ENCODE measurements at places on chromosomes 7 and 10.

DNA sequence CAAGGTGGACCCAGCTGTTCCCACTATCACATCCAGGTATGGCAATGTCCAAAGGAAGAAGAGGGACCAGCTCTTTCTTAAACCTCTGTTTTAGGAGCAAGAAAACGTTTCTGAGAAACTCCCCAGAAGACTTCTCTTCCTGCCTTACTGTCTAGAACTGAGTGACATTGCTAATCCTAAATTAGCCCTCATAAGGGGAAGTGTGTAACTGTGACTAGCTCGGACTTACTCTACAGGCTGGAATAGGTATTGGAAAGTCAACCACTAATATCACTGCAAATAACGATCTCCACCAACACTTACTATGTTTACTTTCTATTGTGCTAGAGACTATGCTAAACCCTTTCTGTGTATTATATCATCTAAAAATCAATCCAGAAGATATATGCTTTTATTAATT, 49.9 kb upstream of the RELN start:
- no peak for DNase-seq

DNA sequence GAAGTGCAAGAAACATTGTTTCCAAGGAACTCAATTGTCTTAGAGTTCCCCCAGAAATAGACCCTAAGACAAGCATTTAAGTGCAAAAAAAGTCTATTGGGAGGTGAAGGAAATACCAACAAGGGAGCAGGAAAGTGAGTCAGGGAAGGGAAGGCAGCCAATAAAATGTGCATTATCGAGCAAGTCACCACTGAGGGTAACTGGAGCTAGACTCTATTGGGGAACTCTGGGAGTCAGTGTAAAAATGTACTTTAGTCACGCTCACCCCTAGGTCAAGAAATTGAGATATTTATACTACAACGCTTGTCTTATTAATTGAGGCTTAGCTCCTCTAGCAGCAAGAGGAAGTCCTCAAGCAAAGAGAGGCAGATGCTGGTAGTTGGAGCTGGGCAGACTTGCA, 137.7 kb downstream of the RTKN2 start:
- DNase-seq: no peak

DNA sequence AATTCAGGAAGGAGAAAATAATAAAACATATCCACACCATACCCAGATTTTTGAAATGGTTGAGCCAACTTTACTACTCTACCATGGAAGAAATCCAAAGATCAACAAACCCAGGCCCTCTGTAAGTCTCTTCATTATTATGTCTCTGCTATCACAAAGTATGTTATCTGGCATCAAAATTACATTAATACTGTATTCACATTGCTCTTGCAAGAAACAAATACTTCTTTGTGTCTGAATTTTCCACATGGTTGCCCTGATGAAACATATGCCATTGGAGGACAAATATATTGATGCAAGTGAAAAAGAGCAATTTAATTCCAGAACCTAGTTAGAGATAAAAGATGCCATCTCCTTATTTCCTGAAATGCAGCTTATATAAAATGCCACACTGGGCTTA, 204.0 kb downstream of the FZD1 start:
- DNase-seq: no peak

GRCh38 chr7:92633211-92633906, 43.2 kb upstream of the FAM133B start:
- no peak for DNase-seq

DNA sequence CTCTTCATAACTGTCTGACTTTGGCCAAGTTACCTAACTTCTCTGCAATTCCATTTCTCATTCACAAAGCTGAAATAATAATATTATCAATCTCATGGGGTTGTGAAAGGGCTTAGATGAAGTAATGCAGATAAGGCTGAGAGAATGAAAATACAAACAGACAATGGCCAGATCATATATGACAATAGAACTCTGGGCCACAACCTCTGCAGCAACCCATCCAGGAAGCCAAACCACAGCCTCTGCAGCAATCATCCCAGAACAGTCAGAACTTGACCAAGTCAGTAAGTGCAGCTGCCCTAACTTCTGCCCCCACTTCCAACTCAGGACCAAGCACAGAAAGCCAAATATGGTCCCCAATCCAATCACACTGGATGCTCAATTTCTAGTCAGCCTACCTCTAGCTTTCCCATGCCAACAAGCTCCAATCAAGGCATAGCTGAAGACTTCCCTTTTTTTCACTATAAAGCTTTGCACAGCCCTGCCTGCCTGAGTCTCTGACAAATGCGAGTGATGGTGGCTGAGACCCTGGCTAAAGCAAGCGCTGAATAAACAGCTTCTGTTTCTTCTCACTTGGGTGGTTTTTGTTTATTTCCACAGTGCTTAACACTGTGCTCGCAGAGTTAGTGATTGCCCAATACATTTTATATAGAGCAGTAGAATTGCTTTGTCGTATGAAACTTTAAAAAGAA, 34.8 kb upstream of the TNPO3 start:
- DNase-seq: no peak

- DNase-seq: no peak
These were observed 23.5 kb downstream of the UPP1 start for GRCh38 chr7:48112401-48113165.

DNA sequence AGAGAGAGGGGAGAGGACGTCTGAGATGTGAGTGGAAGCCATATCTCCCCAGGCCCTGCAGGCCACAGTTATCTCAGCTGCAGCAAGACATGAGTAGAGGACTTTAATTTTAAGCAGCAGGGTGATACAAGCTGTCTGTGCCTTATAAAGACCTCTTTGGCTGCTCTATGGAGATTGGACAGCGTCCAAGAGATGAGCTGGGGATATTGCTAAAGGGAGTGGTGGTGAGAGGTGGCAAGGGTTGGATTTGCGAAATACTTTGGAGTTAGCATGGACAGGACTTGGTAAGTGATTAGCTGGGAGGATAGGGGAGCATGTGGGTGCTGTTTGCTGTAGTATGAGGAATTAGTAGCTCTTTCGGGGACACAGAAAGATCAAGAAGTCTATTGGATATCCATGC, 191.8 kb downstream of the CACNB2 start:
- no peak for DNase-seq

- DNase-seq: no peak
These were observed 7.2 kb downstream of the NET1 start for GRCh38 chr10:5419466-5420094.

DNA sequence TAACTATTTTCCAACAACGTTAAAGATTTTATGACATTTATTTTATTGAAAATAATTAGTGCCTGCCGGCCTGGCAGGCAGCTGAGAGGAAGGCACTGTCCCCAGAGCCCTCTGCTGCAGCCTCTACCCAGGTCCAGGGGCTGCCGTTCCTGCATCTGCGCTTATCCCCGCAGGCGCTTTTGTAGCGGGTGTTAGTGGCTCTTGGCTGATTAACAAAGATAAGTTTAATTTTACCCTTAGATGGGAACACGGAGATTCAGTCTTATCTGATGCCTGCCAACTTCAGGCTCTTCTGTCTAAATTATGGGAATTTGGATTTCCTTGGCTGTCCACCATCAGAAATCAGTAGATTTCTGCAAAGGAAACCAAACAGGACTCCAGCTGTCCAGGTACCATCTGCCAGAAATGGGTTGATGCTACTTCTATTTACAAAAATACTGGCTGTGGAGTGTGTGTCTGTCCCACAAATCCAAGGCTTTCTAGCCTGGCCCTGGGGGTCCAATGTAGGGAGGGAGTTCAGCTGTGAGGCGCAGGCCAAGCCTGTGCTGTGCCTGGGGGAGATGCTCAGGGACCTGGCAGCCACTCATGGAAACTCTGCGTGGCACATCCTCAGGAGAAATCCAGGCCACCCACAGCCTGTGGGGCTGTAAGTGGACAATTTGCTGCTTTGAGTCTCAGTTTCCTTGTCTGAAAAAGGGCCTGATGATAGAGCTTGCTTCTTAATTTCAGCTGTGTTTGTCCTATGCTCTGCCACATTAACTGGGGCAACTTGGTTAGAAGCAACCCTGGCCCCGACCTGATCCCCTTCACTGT, 62.0 kb upstream of the IGFBP3 start:
- DNase-seq: no peak

DNA sequence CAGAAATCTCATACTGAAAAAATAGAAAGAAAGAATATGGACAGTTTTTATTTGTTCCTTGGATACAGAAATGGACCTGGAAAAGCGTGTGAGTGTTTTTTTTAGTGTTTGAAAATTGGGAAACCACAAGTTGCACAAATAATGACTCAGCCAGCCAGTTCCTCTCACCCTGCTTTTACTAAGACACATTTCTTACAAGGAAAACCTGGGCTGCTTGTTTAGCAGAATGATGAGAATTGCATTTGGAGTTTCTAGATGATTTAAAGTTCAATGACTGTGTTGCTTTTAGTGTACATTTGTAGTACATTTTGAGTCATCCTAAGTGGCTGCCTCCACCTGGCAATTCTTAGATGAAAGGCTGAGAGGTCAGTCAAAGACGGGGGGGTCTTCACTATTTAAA, 218.7 kb downstream of the ABCA13 start:
- DNase-seq: no peak

GRCh38 chr7:93933156-93933555, 11.6 kb downstream of the GNG11 start:
- DNase-seq: no peak

GRCh38 chr10:44180321-44181168, 204.4 kb downstream of the CXCL12 start:
- DNase-seq: no peak

DNA sequence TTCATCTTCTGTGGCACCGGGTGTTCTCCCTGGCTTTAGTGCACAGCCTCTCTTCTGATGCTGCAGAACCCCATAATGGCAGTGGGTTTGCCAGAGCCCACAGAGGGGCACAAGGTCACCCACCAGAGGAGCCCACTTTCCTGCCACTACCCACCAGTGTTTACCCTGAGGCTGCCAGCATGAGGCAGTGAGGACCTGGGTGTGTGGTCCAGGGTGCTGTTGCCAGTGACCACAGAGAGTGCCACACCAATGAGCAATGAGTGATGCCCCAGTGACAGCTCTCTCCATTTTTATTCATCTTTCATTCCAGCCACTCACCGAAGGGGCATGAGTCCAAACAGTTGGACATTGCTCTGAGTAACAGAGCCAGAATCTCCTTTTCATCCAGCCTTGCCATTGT, 34.8 kb downstream of the MTURN start:
- DNase-seq: no peak

DNA sequence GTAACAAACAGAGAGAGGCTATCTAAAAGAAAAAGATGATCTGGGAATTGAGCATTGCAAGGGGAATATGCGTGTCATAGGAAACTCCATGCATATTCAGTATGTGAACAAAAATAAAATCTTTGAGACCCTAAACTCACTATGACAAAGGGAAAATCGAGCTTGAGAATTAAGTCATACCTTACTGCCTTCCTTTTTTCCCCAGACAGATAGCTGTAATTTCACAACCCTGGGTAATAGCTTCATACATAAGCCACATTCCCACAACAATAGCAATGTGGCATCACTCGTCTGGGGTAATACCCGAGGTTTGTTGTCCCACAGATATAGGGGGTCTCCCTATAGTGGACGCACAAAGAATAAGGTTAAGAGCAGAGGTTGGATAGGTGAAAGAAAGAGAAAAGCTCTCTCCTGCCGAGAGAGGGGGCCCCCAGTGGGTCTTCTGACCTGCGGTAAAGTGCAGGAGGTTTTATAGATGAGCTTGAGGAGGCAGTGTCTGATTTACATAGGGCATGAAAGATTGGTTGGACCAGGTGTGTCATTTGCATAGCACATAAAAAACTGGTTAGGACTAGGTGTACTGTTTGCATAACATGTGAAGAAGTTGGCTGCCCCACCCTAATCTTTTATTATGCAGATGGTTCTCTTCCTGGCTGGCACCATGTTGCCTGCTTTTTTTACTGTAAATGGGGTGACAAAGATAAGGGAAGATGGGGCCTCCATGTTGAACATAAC, 11.6 kb downstream of the CYP3A43 start:
- no peak for DNase-seq

GRCh38 chr7:128872394-128872824, 9.8 kb downstream of the ATP6V1F start:
- no peak for DNase-seq

GRCh38 chr7:137507096-137507495, 163.6 kb upstream of the PTN start:
- no peak for DNase-seq

DNA sequence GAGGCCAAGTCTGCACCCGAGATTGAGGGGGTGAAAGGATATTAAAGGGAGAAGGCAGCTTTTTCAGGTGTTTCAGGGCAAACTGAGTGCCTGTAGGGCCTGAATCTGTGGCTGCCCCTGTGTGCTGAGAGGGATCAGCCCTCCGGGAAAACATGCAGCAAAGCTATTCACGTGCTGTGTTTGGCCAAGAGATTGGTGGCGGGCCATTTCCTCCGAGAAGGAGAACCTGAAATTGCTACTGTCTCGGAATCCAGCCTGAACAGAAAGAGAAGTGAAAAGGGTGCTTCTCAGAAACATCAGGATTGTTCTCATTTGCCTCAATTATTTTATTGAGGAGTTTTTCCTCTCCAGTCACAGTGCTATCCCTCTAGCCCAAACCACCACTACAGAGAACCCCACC, 16.0 kb downstream of the GIMAP5 start:
- no peak for DNase-seq

GRCh38 chr7:95772771-95773581, 622 bp downstream of the DYNC1I1 start:
- DNase-seq: no peak

DNA sequence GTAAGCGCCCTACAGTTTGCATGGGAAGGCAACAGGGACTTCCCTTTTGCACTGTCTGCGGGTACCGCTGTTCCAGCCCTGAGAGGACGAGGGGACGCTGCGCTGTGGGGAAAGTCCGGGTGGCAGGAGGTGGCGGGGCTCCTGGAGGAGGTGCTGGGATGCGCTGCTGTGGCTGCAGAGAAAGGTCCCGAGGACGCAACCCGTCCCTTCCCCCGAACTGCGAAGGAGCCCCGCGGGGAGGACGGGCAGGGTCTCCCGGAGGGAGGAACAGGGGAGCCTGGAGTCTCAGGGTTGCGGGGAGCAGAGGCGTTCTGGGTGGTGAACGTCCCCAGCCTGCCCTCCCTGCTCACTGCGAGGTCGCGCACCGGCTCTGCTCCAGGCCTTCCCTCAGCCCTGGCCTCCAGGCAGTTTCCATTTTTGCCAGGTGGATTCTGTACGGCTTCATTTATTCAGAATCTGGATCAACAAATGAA, 91.6 kb downstream of the CXCL12 start:
- no peak for DNase-seq

DNA sequence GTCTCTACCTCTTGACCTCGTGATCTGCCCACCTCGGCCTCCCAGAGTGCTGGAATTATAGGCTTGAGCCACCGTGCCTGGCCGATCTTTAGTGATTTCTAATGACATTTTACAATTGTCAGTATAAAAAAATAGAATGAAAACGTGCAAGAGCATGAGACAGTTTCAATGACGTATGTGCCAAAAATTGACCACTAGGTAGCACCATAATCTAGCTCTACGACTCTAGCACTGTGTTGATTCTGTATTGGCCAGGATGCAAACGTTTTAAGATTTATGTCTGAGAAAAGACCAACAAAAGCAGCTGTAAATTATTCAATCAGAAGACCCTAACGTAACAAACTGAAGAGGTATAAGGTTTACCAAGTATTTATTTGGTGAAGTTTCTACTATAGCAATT, 25.4 kb upstream of the EXOC6 start:
- no peak for DNase-seq

- no peak for DNase-seq
These were observed 143.2 kb downstream of the USP6NL start for GRCh38 chr10:11468126-11468742.

- no peak for DNase-seq
These were observed 124.3 kb downstream of the THSD7A start for GRCh38 chr7:11707606-11708193.

- no peak for DNase-seq
These were observed 254.9 kb downstream of the KIAA1217 start for GRCh38 chr10:24463611-24464426.

GRCh38 chr7:41206267-41206666, 496.6 kb downstream of the INHBA start:
- no peak for DNase-seq

GRCh38 chr10:114310346-114310745, 71.3 kb downstream of the VWA2 start:
- no peak for DNase-seq

Measured in frontal cortex (tissue), 4 donors.